ENCODE measurements at places on chromosomes 3 and 15.

DNA sequence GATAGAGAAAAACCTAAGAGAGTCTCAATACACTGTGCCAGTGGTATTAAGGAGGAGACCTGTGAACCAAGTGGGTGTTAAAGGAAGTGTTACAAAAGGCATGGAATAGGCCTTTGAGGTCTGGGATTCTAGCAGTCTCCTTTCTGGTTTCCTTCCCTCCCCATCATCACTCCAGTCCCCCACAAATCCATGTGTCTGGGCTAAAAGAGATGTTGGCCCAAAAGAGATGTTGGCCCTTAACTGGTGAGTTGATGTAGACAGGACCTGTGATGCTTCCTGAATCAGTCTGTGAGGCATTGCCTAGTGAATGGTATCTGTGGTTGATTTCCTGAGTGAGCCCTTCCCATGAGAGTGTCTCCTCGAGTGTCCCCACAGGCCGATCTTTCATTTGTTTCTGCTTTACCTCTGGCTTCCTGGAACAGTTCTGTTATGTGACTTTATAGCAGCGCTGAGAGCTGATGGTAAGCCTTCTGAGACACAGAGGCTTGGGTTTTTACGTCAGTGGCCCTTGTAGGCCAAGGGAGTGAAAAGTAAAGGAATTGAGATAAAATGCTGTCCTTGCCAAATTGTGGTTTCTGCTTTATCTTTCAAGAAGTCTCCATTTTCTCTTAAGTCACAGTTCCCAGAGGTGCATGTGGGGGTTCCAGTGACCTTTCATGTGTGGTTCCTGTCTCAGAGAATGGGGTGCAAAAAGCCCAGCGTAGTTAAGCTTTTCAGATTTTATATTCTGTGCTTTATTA lies 87.8 kb downstream of the KLHL25 start:
- peak; percentile 90 for DNase-seq

- DNase-seq: no peak
These were observed 14.1 kb upstream of the CCR4 start for GRCh38 chr3:32937331-32937730.

DNA sequence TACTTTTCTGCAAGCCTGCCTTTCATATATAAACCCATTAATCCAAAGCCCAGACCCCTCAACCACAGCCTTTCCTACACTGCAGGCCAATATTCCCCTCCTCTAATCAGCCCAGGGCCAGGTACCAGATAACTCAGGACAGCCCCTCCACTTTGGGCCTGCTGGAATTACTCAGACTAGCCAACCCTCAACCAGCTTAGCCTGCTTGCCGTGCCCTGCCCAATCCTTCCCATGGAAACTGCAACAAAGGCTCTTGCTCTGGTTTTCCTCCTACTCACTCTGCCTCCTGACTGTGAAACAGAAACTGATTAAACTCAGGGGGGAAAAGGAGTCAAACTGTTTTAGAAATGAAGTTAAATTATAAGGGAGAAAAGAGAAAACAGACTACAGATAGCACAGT lies 248.1 kb downstream of the KLF13 start:
- no peak for DNase-seq

DNA sequence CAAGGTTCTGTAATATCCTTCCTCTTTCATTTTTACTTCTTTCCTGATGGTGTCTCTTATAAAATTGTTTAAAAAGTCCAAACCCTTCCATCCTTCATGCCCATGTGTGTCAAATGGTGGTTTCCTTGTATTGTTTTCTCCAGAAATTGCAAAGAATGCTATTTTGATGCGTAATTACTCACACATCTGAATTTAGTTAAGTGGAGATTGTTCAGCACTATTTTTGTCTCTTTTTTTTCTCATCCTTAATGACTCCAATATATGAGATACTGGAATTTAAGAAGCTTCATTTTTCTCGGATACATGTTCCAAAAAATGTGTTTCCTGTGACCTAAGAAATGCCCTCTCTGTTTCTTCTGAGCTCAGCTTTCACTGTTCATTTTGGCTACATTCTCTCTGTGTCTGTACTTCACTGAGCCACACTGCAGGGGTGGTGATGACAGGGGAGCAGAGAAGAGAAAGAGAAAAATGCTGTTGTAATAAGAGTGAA lies 799.8 kb downstream of the DIPK2A start:
- DNase-seq: no peak

- no peak for DNase-seq
These were observed 169.1 kb downstream of the GAP43 start for GRCh38 chr3:115792206-115792955.

Data from GM12878 (cell line).